ENCODE measurements at places on chromosomes 6 and 20.

DNA sequence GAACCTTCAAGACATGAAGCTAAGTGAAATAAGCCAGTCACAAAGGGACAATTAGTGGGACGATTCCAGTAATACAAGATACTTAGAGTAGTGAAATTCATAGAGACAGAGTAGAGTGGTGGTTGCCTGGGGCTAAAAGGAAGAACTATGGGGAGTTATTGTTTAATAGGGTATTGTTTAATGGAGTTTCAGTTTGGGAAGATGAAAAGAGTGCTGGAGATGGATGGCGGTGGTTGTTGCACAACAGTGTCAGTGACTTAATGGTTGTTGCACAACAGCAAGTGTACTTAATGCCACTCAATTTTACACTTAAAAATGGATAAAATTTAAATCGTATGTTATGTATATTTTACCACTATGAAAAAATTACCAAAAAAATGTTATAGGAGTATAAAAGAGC is 209.7 kb upstream of the TENT5A start:
- no peak for DNase-seq

- no peak for DNase-seq
Observed at GRCh38 chr6:24718449-24719124, 367 bp downstream of the C6orf62 start.

- DNase-seq: no peak
Observed at GRCh38 chr20:58942549-58942948, 38.5 kb upstream of the NELFCD start.

- DNase-seq: peak; percentile 87
Observed at GRCh38 chr20:34066476-34067090, 45.5 kb downstream of the EIF2S2 start.

DNA sequence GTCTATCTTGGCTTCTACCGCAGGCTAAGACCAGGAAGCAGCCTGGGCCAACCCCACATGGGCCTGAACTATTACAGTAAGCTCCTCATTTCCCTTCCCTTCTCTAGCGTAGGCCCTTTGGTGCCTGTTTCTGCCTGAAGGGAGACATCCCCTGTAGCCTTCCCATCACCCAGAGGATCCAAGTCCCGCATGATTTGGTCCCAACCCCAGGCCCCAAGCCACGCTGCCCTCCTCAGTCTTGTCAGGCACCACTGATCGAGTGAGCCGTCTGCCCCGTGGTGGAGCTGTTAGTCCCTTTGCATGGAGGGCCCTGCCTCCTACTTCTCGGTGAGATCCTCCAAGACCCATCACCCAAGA is 46.4 kb downstream of the EBF4 start:
- no peak for DNase-seq

DNA sequence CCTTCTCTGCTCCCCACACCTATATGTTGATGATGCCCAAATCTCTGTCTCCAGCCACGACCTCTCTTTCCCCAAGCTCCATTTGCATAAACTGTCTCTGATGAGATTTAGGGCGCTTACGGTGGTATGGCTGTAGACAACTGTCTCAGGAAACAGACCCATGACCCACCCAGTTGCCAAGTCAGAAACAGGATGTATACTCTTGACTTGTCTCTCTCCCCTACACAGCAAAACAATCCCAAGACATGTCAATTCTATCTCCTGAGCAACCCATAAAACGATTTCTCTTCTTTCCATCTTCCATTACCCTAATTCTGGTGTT is 13.9 kb downstream of the GNL1 start:
- DNase-seq: no peak

DNA sequence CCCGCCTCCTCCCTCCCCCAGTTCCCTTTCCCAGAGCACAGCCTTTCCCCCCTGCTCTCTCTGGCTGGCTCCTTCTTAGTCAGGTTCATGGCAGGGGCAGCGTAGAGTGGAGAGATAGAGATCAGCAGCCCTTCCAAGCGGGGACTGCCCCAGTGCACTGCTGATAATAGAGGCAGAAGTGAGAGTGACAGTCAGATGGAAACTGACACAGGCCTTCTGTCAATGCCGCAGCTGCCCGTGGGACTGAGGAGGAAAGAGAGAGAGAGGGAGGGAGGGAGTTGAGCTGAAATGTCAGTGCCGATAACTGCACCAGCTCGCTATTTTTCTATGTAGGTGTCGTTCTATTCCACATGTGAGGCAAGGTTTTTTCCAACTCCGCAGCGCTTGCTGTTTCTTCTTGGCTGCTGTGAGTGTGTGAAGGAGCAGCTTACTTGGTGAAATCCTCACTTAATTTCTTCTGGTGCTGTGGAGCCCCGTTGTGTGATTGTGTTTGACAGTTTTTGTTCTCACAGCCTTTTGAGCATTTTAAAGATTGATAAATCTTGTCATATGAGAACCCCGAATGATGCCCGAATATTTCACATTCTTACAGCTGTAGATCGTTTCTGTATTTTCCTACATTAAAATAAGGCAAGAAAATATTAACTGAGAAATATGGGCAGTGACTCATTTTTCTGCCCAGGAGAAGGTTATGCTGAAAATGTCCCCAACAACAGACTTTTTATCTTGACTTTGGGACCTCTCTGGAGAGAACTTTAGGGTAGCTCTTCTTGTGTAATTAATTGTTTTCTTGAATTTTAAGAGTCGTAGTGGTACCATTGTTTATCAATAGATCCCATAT is 386.4 kb upstream of the MMS22L start:
- no peak for DNase-seq

All from EH (cell line).